ENCODE measurements at places on chromosomes 1 and 21. TPM values are rescaled to one million over a fixed set of nuclear protein-coding genes. Genes with fewer than 3 reads are reported as not detected.

Gene IGSF5
- total RNA-seq, result 6.0 TPM

Gene LMX1A
- not detected for total RNA-seq

Gene APCS
- not detected for total RNA-seq

Gene CHODL
- not detected for total RNA-seq

Gene SPATA17
- 2.4 TPM for total RNA-seq

Gene NR0B2
- 4.8 TPM for total RNA-seq

Gene GBP6
- 0.12 TPM for total RNA-seq

Gene SOD1
- 368 TPM for total RNA-seq

Gene AKR7A3
- total RNA-seq, result not detected

Gene CDKN2C
- total RNA-seq, result 11.8 TPM

Gene SPRR2A
- not detected for total RNA-seq

Gene C1orf216
- total RNA-seq, result 9.9 TPM

Gene C4BPB
- total RNA-seq, result 1.7 TPM

Gene PRRC2C
- total RNA-seq, result 69.8 TPM

Gene MROH9
- not detected for total RNA-seq

Gene TCP10L
- total RNA-seq, result 3.8 TPM

Gene TIE1
- 29.6 TPM for total RNA-seq

Gene RAP1GAP
- total RNA-seq, result 2.7 TPM

Gene CR1
- 2.1 TPM for total RNA-seq

Gene OR10Z1
- total RNA-seq, result not detected
